ENCODE measurements at places on chromosomes 11 and 22.

DNA sequence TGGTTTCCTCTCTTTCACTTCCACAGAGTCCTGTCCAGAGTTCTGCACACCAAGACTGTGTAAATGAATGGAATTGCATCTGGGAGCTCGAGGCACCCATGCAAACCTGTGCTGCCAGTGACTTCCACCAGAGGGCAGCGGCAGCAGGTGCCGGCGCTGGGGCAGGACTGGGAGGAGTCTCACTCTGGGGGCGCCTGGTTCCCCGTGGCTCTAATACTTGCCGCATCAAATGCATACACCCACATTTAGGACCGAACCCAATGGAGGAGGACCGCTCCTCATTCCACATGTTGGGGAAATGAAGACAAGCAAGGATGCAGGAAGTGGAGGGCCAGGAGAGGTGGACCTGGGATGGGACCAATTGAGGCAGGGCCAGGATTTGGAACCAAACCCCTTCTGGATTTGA is 1.1 kb upstream of the CD6 start:
- peak; percentile 44 for DNase-seq

- no peak for DNase-seq
Measured at GRCh38 chr11:102577182-102577581, 46.6 kb upstream of the MMP7 start.

DNA sequence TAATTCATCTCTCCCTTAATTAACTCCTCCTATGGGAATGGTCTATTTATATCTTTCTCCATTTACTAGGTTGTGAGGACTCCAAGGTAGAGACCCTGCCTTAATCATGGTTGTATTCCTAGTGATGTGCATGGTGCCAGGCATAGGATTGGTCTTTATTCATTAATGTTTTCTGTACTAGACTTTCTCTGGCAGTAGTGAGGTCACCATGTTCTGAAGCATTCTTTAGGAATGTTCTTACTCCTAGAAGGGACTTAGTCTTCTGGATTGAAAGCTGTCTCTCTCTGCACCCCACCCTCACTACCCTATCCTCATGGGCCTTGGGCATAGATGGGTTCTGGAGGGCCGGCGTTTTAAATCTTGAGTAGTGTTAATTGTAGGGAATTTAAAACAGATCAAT is 10.6 kb upstream of the INSC start:
- DNase-seq: no peak

DNA sequence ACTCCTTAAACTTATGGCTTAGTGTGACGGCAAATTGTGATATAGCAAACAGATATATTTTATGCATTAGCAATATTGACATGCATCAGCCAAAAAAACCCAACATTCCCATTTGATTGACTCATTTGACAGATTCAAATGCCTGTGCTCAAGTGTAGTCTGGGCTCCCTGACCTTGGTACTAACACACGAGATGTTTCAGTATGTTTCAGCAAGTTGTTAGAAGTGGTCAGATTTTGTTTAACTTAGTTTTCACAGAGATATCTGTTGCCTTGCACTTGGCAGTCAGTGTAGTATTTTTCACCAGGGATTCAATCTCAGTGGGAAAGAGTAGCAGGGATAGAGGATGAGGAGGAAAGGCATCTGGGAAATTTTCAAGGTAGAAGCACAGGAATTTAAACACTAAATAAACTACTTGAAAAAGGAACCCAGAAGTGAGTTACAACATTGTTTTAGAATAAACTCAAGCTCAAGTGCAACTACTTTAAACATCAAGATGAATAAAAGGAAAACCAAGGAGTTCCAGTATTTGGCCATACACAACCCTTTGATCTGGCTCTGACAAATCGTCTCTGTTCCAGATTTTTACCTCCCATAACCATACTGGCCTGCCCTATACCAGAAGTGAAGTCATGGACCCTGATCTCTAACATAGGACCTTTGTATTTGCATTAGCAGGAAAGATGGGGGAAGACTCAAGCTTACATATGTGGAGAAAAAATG is 56.5 kb upstream of the BLID start:
- DNase-seq: no peak

DNA sequence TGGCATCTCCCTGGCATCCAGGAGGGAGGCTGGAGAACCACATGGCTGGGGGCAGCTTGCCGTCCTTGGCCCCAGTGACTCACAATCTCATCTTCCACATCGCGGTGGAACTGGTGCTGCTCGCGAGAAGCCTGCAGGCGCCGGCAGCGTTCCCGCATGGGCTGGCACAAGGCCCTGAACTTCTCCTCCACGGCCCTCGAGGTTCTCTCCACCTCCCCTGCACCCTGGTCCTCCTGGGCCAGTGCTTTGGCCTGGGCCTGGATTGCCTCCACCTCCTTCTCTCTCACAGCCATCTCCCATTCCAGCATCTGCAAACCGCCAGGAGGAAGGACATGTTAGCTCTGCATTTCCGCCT is 16.3 kb upstream of the RBM4B start:
- DNase-seq: no peak

GRCh38 chr11:59615120-59615636 is 396 bp downstream of the OSBP start:
- peak; percentile 37 for DNase-seq

DNA sequence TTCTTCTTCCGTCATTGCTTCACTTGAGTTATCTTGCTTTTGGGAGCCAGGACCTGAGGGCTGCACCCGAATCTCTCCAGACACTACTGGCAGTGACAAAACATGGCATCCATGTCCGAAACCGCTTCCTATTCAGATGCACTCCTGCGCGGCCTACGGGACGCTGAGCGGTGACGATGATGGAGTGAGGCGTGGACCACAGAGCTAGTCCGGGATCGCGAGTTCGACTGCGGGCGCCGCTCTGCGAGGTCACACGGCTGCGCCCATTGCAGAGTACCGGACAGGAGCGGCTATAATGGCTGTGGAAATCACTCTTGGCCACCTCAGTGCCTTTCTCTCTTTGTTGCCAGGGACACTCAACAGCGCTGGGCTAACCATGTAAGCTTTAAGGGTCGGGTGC is 453.8 kb upstream of the CNTN5 start:
- DNase-seq: no peak

DNA sequence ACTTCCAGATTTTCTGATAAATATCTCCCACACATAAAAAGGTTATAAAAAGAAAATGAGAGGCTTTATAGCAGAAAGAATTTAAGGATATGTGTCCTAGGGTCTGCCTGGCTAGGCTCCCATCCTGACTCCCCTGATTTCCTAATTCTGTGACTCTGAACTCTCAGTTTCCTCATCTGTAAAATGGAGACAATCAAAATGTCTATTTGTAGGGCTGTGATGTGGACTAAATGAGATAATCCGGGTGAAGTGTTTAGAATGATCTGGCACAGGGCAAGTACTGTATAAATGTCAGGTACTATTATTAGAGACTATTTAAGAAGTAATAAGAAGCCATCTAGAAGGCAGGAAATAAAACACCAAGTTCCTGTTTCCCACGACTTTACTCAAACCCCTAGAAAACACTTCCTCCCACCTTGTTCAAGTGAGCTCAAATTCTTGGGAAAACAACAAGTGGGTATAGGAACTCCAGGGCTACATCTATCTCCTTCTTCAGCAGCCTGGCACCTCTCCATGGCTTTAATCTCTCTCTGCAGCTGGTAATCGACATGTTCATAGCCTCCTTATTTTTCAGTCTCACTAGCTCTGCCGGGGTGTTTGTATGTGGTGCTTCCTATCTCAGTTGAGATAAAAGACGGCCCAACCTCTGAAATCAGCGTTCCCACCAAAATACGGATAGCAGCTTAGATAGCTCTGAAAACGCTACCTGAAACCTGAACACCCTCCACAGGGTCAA is 6.7 kb downstream of the ASCC2 start:
- no peak for DNase-seq

DNA sequence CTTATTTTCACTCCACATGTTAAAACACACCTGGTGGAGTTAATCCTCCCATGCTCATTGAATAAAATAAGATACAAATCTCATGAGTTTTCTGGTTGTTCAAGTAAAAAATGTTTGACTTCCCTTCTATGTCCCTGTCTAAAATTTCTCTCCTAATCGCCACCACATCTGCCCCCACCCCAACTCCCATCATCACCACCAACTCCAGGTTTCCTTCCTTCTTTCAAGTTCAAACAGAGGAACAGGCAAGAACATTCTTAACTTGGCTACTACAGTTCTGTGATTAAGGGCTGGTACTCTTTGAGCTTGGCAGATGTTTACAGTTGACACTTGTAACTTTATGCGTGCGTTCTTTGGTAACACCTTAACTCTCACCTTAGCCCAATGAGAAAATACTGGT is 9.1 kb upstream of the PSMA1 start:
- no peak for DNase-seq

GRCh38 chr22:24304062-24304675 is 33.5 kb downstream of the SPECC1L start:
- no peak for DNase-seq

DNA sequence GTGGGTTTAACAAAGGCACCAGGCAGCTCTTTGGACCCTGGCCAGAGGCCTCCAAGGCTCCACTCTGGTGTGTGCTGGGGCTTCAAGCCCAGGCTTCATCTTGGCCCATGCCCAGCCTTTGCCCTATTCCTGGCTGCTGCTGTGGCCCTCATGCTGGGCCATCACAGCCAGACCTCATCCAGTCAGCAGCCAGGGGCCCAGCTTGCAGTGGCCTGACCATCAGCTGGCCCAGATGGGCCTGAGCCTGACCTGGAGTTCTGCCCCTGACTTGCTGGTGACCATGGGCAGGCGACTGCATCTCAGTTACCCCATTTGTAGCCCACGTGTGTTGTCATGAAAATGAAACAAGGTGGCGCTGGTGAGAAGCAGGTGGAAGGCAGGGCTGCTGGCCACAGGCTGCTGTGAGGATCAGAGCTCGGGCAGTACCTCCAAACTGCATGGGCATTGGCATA is 76.1 kb downstream of the MED15 start:
- DNase-seq: peak; percentile 17

DNA sequence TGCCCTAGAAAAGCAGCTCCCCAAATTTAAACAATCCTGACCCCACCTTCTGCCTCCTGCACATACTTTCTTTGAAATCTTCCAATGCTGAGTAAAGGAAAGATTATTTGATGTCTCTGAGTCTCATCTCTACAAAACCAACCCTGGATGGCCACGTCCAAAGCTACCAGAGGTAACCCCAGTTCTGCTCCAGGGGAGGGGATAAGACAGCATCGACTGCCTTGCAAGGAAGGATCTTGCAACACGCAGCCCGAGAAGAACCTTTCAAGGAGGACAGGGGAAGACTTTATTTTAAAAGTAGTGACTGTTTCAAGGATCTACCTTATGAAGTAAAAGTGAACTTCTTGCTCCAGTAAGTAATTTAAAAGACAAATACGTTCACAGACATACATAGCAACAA is 66.5 kb upstream of the TMEM45B start:
- DNase-seq: no peak

- no peak for DNase-seq
Measured at GRCh38 chr22:49548356-49549202, 279.1 kb downstream of the BRD1 start.

GRCh38 chr22:26796785-26797184 is 139.4 kb downstream of the MIAT start:
- DNase-seq: no peak

- DNase-seq: peak; percentile 96
Measured at GRCh38 chr11:131373095-131373725, 2.8 kb downstream of the NTM start.

DNA sequence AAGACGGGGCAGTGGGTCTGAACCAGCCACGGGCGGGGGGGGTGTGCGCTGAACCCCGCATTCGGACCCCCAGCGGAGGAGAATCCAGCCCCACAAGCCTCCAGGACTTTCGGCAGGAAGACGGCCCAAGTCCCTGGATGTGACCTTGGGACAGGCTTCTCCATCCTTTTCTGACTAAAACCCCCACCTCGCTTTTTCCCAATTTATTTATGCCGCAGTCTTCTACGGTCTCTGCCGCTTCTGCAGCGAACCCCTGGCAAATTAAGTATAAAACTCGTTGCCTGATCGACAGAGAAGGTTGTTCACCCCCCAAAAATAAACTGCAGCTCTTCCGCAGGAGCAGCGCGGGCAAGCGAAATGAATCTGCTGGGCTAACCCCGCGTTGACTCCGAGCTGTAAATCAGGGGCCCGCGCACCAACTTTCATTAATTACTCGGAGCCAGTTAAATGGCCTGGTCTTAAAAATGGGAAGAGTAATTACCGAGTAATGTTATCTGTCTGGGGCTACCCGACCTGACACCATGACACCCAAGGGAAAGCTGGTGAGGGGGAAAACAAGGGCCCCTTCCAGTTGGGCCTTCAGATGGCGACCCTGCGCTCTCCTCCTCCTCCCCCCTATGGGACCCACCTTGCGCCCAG is 6.6 kb downstream of the WT1 start:
- no peak for DNase-seq

DNA sequence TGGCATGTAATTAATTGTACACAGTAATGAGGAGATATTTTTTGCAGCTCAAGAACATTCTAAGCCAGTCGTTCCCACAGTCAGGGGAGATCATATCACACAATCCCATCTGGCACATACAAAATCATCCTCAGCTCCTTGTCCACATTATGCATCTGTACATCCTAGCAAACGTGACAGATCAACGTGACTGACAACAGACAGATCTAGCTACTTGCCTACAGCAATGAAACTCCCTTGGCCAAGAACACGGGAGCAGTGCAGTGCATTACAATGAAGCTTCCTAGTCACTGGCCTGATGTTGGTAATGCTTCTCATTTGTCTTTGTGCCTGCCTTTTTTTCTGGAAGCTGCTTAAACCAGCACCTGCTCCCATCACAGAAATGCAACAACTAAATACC is 24.5 kb upstream of the GUCY1A2 start:
- DNase-seq: peak; percentile 68

GRCh38 chr11:13215149-13215548 is 62.4 kb upstream of the BMAL1 start:
- no peak for DNase-seq

- no peak for DNase-seq
Measured at GRCh38 chr11:2933375-2934020, 4.3 kb upstream of the PHLDA2 start.

GRCh38 chr11:114447892-114448291 is 8.6 kb downstream of the REXO2 start:
- DNase-seq: no peak

DNA sequence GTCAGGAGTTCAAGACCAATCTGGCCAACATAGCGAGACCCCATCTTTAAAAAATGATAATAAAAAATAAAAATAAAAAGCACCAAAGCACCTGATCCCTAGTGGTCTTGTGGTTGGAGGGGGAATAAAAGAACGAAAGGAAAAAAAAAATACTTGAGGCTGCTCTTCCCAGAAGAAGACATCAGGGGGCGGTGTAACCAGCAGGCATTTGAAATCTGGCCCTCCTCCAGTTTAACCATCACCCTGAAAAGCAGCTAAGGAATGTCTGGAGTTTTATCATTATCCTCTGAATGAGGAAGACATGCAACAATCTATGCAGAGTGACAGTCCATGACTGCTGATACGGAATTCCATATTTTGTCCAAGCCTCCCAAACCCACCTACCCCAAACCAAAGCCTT is 5.6 kb upstream of the KCTD17 start:
- DNase-seq: peak; percentile 37

- DNase-seq: no peak
Measured at GRCh38 chr22:19766511-19767426, 6.2 kb downstream of the TBX1 start.

DNA sequence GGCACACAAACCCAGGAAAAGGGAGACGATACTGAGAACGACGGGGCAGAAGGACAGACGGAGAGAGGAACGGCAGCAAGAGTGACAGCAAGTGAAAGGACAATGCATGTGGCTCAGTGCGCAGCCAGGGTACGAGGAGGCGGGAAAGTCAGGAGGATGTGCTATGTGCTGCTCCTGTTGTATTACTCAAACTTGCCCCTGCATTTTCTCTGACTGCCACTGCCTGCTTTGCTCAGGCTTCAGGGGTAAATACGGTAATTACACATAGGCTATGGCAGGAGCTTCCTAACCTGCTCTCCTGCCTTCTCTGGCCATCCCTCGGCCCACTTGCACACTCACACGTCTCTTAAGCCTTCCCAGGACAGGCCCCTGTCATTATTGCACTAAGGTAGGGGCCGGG is 94.8 kb downstream of the FEZ1 start:
- DNase-seq: peak; percentile 66
